Suprapubic skin (tissue), 4 donors: ENCODE measurements at places on chromosomes 7 and 10.

GRCh38 chr10:36504758-36505157, 620.6 kb upstream of the ANKRD30A start:
- DNase-seq, result no peak

DNA sequence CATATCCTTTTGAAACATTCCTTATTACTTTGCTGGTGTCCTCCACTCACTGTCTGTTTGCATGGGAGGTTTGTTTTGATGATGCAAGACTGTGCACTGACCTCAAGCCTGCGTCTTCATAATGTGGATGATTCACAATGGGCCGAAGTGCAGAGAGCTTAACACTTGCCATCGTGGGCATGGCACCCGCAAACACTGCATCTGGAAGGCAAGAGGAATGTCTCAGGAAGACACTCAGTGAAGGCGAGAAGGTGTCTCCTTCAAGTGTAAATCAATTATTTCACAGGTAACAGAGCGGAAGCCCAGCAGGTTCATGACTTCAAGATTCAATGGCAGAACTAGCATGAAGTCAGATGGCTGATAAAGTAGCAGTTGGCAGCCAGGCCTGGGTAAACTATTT, 98.1 kb downstream of the DPY19L1 start:
- no peak for DNase-seq

GRCh38 chr7:157282141-157282801, 54.5 kb upstream of the DNAJB6 start:
- DNase-seq, result no peak

GRCh38 chr10:82558014-82558607, 683.1 kb downstream of the NRG3 start:
- DNase-seq, result no peak
